NCI-H2029 treated with DMSO at 0.1 percent for 48 hours (cell line): ENCODE measurements at places on chromosomes 5 and 9.

GRCh38 chr5:131194725-131195124, 24.0 kb downstream of the LYRM7 start:
- DNase-seq, result no peak

DNA sequence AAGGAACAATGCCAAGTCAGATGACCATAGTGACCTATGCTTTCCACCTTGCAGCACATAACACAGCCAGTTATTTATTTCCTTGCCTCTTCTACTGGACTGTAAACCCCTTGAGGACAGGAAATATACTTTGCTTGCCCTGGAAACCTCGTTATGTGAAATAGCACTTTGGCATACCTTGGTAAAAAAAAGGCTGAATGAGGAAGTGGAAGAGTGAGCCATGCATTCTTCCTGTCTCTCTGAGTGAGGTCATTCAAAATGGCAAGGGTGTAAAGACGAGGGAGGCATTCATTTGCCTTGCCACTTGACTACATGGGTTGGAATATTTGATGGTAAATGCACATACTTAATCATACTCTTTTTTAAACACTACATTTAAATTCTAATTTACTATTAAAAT, 42.8 kb upstream of the SVEP1 start:
- no peak for DNase-seq

- DNase-seq, result no peak
Measured at GRCh38 chr9:135507104-135508035, 6.9 kb downstream of the MRPS2 start.

GRCh38 chr9:132679946-132680625, 9.8 kb downstream of the GTF3C4 start:
- no peak for DNase-seq

- no peak for DNase-seq
Measured at GRCh38 chr5:64883912-64884311, 115.2 kb downstream of the CWC27 start.

DNA sequence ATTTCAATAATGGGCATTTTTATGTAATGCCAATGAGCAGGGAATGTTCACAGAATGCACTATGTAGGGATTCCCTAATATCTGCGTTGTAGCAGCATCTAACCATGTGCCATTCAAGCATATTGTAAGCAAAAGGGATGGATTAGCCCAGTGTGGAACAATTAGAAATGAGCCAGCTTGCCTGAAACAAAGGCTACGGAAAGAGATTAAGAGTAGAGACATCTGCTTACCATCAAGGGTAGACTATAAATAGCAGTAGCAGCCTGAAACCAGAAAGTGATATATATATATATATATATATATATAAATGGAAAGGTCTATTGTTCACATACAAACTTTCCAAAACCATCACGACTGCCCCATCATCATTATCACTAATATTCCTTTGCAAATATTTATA, 31.9 kb upstream of the CEP120 start:
- DNase-seq, result no peak

DNA sequence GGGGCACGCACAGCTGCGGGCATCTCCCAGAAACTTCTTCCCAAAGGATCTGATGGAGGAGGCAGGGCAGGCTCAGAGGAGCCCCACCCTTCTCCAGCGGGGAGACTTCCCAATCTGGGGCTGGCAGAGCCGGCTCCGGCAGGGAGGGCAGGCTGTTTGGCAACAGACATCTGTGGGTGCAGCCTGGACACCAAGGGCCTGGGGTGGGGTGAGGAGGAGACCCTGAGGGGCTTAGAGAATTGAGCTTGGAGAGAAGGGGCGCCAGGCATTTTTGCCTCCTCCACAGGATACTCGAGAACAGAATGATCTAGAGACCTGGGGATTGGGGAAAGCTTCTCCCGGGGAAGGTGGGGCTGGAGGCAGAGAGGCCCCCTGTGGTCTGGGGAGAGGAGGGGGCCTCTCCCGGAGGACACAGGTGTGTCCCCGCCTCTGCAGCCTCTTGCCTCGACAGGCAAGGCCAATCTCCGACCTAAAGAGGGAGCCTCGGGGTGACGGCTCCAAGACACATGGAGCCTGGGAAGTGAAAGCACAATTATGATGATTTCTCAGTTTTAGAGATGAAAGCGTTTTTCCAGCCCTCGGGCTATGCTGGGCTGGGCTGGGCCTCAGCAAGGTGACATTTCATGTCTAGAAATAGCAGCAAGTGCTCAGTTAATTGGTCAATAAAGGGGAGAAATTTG, 8.4 kb downstream of the LHX3 start:
- no peak for DNase-seq

GRCh38 chr5:122921826-122922225, 76.4 kb downstream of the SNX24 start:
- DNase-seq, result no peak

DNA sequence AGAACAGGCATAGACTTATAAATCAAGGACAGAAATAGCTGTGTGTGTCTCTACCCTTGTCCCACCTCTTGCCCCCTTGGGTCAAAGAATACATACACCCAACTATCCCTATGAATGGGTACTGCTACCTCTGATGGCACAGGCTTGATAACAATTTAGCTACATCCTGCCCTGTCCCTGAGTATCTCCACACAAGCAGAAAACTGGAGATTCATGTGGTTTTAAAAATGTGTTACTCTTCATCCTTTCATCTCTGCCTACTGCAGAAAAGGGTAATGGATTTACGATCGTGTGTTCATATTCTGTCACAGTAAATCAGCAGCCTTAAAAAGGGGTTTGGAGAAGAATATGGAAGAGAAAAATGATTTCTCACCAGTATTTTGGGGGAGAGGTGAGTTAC, 49.2 kb upstream of the NREP start:
- DNase-seq, result no peak

- DNase-seq, result no peak
Measured at GRCh38 chr9:82890865-82891264, 172.1 kb downstream of the RASEF start.

- no peak for DNase-seq
Measured at GRCh38 chr5:123610209-123610608, 98.2 kb downstream of the CSNK1G3 start.

DNA sequence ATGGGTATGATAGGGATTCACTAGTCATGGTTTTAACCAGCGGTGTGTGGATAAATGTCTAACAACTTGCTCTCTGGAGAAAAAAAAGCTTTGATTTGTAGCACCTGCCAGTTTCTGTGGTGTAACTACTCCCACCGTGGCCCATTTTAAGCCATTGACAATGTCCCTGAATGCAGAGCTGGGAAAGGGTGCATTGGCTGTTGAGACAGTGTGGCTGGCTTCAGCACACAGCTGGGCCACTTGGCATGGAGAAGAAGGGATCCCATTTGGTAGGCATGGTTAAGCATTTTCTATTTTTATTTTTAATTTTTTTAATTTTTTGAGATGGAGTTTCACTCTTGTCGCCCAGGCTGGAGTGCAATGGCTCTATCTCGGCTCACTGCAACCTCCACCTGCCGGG, 31.5 kb upstream of the SYNPO start:
- DNase-seq, result no peak

DNA sequence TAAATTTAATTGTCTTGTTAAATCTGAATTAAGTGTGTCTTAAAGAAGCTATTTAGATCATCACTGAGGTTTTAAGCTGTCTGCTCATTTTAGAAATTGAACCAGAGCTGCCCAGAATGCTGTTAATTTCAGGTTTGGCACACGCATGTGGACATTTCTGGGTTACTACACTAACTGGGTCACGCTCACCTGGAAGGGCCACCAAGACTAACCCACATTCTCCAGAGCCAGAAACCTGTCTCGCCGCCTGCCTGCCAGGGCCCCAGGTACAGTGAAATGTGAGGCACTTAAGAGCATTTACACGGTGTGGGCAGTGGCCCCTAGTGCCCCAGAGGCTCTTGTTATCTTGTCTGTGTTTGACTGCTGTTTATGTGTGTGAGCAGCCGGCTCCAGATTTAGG, 46.6 kb downstream of the ATP10B start:
- DNase-seq, result no peak

- peak; percentile 10 for DNase-seq
Measured at GRCh38 chr5:179166886-179167841, 107.0 kb downstream of the ZNF354C start.

DNA sequence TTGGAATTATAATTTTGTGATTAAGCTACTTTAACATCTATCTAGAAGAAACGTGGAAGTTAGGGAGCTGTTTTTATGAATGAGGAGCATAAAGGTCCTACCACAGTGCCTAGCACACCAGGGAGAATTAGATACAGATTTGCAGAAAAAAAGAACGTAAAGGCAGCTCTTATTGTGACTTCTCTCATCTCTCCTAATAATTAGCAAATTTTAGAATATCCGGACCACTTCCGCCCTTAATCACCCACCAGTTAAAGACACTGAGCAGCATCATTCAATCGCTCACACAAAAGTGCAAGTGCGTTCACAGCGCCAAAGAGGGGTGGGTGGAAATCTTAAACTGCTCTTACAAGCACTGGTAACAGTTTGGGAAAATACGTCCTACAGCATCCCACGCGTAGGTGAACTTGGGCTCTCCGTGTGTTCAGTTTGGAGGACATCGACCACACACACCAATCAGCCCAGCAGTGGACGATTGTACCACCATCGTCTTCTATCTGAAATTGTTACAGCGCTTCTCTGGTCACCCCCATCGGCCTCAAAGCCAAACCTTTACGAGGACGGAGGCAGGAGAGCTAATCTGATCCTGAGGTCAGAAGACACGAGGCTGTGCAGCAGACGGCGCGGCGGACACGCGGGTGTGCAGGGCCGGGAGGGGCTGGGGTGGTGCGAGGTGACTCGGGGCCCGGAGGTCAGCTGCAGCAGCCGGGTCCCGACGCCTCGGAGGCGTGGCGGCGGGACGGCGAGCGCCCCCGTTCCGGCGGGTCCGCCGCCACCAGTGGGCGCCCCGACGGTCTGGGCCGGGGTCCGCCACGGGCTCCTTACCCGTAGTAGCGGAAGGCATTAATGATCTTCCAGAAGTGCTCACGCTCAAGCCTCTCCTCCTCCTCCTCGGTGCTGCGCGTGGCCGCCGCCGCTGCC, 646 bp downstream of the CARNMT1 start:
- DNase-seq, result no peak

DNA sequence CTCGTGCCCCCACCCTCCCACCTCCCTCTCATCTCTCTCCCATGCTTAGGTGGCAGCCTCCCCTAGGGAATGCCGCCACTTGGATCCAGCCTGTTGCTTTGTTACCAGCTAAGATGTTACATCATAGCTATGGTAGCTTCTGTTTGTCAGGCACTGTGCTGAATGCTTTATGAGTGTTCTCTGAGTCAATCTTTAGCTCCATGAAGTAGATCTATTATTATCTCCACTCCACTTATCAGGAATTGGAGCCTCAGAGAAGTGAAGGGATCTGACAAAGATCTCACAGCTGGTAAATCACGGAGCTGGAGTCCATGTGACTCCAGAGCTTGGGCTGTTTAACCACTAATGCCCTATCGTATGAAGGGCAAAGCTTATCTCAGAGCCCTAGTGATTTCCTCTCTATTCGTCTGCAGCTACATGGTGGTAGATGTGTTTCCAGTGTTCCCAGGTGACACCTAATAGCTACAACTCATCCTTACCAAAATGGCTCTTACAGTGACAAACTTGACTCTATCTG, 54.1 kb downstream of the GARNL3 start:
- no peak for DNase-seq

- no peak for DNase-seq
Measured at GRCh38 chr9:124593200-124593599, 86.0 kb upstream of the NR5A1 start.

DNA sequence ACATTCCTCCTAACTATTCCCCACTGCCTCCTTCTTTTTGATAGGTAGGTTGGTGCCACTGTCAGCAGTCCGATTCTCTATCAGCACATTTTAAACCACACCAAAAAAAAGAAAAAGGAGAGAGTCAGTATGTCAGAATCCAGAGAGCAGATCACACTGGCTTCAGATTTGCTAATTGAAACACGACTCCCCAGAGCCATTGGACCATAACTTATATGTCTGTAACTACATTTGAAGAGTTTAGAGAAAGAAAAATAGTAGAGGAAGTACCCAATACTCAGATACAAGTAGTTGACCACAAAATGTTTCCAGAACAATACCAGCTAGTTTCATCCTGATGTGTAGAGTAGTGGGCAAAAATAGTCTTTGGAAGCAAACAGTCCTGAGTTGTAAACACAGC, 216.6 kb downstream of the NR2F1-AS1 start:
- DNase-seq, result no peak

GRCh38 chr9:93329629-93330280, 121.7 kb upstream of the FAM120A start:
- DNase-seq, result no peak

GRCh38 chr5:142343531-142343930, 18.7 kb upstream of the SPRY4 start:
- DNase-seq, result no peak

- peak; percentile 21 for DNase-seq
Measured at GRCh38 chr5:18393565-18394442, 759.5 kb downstream of the TAF11L14 start.

DNA sequence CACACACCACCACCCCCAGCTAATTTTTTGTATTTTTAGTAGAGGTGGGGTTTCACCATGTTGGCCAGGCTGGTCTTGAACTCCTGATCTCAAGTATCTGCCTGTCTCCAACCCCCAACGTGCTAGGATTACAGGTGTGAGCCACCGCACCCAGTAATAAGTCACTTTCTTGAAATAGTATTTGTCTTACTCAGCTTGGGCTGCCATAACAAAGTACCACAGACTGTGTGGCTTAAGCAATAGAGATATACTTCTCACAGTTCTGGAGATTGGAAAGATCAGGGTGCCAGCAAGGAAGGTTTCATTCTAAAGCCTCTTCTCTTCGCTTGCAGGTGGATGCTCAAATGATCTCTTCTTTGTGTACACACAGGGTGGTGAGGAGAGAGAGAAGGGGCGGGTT, 99.8 kb downstream of the ARRDC3 start:
- DNase-seq, result no peak

- peak; percentile 63 for DNase-seq
Measured at GRCh38 chr9:128771745-128772519, at the start of gene ZER1. Gene ZER1 (minus strand): TSS chr9:128771927. CDS start chr9:128755565, 16,362 bp downstream.

GRCh38 chr9:86079865-86080469, 19.4 kb downstream of the GOLM1 start:
- no peak for DNase-seq

DNA sequence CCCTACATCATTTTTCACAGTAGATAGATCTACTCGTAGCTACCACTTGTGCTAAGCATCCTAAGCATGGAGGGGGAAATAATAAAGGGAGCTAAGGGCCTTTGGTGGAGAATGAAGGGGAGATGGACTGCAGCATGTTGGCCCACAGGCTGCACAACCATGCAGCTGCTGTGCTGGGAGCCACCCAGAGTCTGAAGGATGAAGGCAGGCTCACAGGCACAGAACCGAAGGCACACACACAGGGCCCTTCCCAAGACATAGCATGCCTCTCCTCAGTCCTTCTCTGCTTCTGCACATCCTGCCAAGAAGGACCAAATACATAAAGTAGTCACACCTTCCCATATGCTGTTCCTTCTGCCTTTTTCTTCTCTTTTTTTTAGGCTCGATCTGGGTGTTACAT, 6.6 kb downstream of the FAM193B start:
- DNase-seq, result no peak

DNA sequence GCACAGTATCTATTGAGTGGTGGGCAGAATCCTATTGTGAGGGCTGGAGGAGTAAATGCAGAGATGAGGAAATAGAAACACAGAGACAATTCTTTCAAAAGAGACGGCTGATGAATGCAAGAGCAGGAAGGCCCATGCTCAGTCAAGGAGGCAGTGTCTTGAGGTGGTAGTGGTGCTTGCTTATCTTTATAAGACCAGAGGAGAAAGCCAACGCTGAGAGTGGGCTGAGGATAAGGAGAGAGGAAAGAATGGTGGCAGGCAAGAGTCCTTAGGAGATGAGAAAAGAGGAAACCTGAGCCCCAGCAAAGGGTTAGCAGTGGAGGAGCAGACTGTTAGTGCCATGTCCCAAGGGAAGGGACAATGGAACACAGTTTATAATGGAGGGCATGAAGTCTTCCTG, 86.0 kb downstream of the SNCAIP start:
- no peak for DNase-seq

- DNase-seq, result no peak
Measured at GRCh38 chr9:96519787-96520186, 69.8 kb downstream of the HABP4 start.
